ENCODE measurements at places on chromosomes 6 and 20. TPM values are rescaled to one million over a fixed set of nuclear protein-coding genes. Genes with fewer than 3 reads are reported as not detected.
A peak's percentile ranks its signal among the peaks of the same experiment; 100 is the strongest.

The DUSP15 gene
- total RNA-seq = 0.45 TPM

The CAGE1 gene
- total RNA-seq = not detected

The CCN6 gene
- not detected for total RNA-seq

The THEMIS gene
- total RNA-seq = not detected

- H3K27me3 ChIP-seq = no peaks in the 10 kb centered on the region
- H3K4me1 ChIP-seq = peaks cover 10% of the 10 kb centered on the region
- H3K4me3 ChIP-seq = no peak overlapping the region
- DNase-seq = peak; percentile 72
- H3K27ac ChIP-seq = no peak overlapping the region
Observed at GRCh38 chr20:33576432-33577125, 85.5 kb upstream of the C20orf144 start.

- no peaks in the 10 kb centered on the region for H3K4me1 ChIP-seq
- no peaks in the 10 kb centered on the region for H3K36me3 ChIP-seq
- no peak for DNase-seq
Observed at GRCh38 chr6:132584698-132585097, 4.8 kb downstream of the TAAR5 start.

- no peak overlapping the region for H3K27ac ChIP-seq
- peaks cover 13% of the 10 kb centered on the region for H3K27me3 ChIP-seq
- H3K4me3 ChIP-seq = no peak overlapping the region
- H3K36me3 ChIP-seq = no peaks in the 10 kb centered on the region
- H3K4me1 ChIP-seq = no peaks in the 10 kb centered on the region
Observed at GRCh38 chr20:20227013-20227571, 140.8 kb upstream of the INSM1 start.

GRCh38 chr6:65004283-65004682 is 702.7 kb downstream of the EYS start:
- H3K36me3 ChIP-seq = no peaks in the 10 kb centered on the region
- no peak overlapping the region for H3K4me3 ChIP-seq
- no peak overlapping the region for H3K27ac ChIP-seq
- no peaks in the 10 kb centered on the region for H3K4me1 ChIP-seq
- DNase-seq = no peak

- no peaks in the 10 kb centered on the region for H3K4me1 ChIP-seq
- H3K4me3 ChIP-seq = no peak overlapping the region
- no peak for DNase-seq
- no peaks in the 10 kb centered on the region for H3K27me3 ChIP-seq
- H3K27ac ChIP-seq = no peak overlapping the region
Observed at GRCh38 chr6:112560651-112561050, 213.5 kb downstream of the RFPL4B start.
